CD8-positive, alpha-beta memory T cell (primary cell): ENCODE measurements at places on chromosomes 3 and 15. TPM values are rescaled to one million over a fixed set of nuclear protein-coding genes. Genes with fewer than 3 reads are reported as not detected.

The SLC4A7 gene
- total RNA-seq: 55.0 TPM

DNA sequence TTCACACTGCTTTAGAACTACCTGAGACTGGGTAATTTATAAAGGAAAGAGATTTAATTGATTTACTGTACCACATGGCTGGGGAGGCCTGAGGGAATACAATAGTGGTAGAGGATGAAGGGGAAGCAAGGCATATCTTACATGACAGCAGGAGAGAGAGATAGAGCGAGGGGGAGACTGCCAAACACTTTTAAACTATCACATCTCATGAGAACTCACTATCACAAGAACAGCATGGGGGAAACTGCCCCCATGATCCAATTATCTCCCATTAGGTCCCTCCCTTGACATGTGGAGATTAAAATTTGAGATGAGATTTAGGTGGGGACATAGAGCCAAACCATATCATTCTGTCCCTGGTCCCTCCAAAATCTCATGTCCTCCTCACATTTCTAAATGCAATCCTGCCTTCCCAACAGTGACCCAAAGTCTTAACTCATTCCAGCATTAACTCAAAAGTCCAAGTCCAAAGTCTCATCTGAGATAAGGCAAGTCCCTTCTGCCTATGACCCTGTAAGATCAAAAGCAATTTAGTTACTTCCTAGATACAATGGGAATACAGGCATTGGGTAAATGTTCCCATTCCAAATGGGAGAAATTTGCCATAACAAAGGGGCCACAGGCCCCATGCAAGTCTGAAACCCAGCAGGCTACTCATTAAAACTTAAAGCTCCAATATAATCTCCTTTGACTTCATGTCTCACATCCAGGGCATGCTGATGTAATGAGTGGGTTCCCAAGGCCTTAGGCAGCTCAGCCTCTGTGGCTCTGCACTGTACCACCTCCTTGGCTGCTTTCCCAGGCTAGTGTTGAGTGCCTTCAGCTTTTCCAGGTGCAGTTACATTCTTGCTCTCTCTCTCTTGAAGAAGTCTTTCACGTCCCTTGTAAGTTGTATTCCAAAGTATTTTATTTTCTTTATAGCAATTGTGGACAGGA lies 481.7 kb upstream of the TGFBR2 start:
- DNase-seq: no peak

GRCh38 chr3:61152071-61152470 lies 99.2 kb downstream of the FHIT start:
- no peak for DNase-seq

GRCh38 chr3:124352149-124352539 lies 360.2 kb upstream of the ROPN1 start:
- no peak for DNase-seq

- no peak for DNase-seq
Measured at GRCh38 chr3:143896486-143896885, 48.2 kb upstream of the SLC9A9 start.

GRCh38 chr3:125136515-125136914 lies 76.0 kb downstream of the SLC12A8 start:
- DNase-seq: no peak

DNA sequence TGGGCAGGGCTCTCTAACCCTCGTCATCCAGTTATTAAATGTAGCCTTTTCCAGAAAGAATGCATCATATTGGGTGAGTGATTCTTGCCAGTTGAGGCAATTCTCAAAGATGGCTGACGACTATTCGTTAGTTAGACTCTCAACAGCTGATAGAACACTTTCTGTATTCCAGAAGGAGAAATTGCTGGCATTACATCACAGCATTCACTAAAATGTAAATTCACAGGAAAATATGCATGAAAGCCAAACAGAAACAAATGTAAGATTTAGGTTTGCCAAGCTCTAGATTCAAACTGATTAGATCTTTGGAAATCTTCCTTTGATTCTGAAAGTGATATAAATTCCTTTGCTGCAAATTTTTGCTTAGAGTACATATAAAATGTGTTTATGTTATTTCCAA lies 1501.0 kb downstream of the SI start:
- DNase-seq: no peak

The PIGX gene
- total RNA-seq: 49.0 TPM

GRCh38 chr3:16174389-16174788 lies at the start of gene GALNT15:
Gene GALNT15 (plus strand): TSS chr3:16174680. CDS start chr3:16175152, 472 bp downstream.
- DNase-seq: no peak

The FBLN2 gene
- total RNA-seq: 0.18 TPM

- no peak for DNase-seq
Measured at GRCh38 chr3:152206243-152206760, 62.4 kb upstream of the MBNL1 start.

DNA sequence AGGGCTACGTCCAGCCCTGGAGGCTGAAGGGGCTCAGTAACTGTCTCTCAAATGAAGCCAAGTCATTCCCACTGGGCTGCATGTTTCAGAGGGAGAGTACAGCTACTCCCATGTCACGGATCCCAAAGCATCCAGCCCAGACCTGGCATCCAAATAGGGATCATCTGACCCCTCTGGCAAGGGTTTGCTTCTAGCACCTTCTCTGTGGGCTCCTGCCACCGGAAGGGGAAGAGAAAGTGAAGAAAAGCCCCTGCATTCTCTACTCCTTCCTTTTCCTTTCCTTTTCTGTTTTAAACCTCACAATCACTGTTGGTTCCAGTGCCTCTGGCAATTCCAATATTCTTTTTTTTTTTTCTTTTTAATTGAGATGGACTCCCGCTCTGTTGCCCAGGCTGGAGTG lies 64.5 kb upstream of the CTSH start:
- no peak for DNase-seq

GRCh38 chr3:31981206-31982181 lies at the start of the genes OSBPL10 and ZNF860:
Gene OSBPL10 (minus strand): TSS chr3:31981262. CDS start chr3:31981179, 83 bp downstream.
Gene ZNF860 (plus strand): TSS chr3:31981750. CDS start chr3:31989080, 7,330 bp downstream.
- no peak for DNase-seq

The GOLGA8T gene
- total RNA-seq: not detected

DNA sequence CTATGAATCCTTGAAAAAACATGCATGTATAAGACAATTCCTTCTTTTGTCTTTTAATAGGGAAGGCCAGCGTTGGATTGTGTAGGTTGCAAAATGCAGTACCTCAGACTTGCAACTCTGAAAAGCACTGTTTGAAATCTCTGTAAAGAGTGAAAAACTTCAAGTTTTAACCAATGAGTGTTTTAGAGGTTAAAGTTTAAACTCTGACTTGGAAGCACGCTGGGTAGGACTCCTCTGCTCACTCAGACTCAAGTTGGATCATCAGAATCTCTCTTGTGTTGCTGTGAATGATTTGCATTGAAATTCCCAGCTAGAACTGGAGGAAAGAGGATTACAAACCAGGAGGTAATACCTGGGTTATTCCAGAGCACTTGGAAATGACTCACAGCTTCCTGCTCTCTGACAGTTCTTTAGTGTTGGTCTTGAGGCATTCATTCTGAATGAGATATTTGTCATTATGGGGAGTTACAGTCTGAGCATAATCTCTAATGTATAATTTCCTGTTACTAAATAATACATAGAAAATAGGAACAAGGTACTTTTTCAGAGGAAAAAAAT lies 49.1 kb downstream of the PLS1 start:
- DNase-seq: no peak

The ACKR2 gene
- total RNA-seq: 0.92 TPM

- DNase-seq: no peak
Measured at GRCh38 chr15:100667405-100668347, 65.3 kb downstream of the ASB7 start.

The STRIT1 gene
- not detected for total RNA-seq

DNA sequence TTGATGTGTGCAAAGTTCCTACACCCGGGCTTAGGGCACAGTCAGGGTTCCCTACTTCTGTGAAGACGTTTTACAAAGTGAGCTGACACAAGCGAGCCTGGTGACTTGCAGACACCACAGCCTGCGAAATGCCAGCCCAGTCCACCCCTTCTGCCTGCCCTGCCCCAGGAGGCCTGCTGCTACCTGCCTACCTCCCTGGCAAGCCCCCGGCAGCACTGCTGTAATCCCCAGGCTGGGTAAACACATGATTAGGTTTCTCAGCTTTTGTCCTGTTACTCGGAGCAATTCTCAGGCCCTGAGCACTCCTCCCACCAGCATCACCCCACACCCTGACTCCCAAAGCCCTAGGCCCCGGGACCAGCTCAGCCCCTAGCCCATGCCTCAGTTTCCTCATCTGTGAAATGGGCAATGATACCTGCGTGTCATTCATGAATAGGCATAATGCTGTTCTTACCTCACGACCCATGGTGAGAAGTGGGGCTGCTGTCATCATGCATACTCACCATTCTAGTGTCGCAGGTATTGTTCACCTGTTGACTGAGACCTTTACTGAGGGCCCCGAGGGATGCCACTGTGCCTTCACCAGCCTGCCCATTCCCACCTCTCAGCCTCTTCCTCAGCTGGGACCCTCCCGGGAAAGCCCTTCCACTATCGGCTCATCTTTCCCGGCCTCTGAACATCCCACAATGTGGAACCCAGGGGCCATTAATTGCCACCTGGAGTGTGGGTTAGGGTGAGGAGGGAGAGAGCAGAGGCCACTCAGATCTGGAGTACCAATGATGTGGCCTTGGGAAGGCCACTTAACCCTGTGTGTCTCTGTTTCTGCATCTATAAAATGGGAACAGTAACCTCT lies 31.5 kb upstream of the SLC6A6 start:
- DNase-seq: no peak

DNA sequence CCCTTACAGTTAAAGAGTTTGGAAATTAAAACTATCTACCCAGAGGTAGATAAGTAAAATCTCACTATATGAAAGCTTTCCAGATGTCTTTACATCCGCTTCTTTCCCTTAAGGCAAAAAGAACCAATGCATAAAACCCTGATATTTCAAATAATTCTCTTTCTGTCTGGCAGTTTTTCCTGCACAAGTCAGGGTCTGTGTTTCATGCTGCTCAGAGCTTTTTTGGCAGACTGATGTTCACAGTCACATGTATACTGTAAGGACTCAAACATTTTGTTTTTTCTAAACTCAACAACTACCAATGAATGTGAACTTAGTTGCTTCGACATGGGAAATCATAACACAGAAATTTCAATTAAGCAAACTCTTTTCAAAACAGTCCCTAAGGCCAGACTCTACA lies 988.4 kb downstream of the EPHA3 start:
- DNase-seq: no peak

The CALML4 gene
- total RNA-seq: 6.4 TPM

DNA sequence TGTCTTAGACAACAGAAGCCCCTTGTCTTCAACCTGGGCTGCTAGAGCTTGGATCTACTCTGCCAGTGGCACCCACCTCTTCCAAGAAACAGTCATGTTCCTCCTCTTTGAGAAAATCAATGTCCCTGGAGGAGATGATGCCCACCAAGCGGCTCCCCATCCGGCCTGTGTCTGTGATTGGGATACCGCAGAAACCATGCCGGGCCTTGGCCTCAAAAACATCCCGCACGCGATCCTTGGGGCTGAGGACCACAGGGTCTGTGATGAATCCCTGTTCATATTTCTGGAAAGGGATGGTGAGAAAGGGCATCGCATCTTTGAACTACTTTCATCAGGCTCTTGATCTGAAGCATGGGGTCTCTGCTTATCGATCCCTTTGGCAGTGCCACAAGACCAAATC lies 1.6 kb downstream of the IMPDH2 start:
- no peak for DNase-seq

The APH1B gene
- 6.7 TPM for total RNA-seq

The DPPA2 gene
- total RNA-seq: not detected

The TMEM62 gene
- total RNA-seq: 13.2 TPM

GRCh38 chr15:59892985-59893384 lies 111.1 kb upstream of the FOXB1 start:
- DNase-seq: no peak

DNA sequence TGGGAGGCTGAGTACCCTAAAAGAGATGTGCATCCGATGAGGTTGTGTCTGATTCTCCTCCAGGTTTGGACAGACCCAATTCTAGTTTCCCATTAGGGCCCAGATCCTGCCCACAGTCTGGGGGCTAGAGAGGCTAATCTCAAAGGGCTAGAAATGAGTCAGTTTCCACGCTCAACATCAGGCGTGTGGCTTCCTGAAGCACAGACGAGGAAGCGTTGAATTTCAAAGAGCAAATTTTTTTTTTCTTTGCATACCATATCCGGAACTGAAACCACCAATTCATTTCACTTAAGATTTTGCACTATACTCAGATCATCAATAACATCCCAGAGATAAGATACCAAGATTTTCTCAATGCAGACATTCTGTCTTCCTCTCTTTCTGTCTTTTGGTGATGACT lies 173.8 kb upstream of the BCL6 start:
- peak; percentile 60 for DNase-seq

The ALDH1A2 gene
- total RNA-seq: not detected

GRCh38 chr3:126834596-126835471 lies 130.8 kb downstream of the CHCHD6 start:
- no peak for DNase-seq

DNA sequence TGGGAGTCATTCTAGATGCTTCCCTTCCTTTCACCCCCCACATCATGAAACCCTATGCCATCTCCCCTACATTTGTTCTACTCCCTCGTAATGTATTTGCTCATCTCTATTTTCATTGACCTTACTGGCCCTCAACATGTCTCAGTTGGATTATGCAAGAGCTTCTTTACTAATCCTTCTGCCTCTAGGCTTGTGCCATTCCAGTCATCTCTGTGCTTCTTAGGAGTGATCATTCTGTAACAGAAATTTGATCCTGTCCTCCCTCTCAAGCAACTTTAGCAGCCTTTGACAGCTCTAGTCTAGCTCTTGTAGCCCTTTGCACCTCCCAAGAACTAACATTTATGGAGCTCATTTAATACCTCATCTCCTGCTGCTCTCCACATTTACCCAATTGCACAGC lies 64.7 kb downstream of the ISL2 start:
- DNase-seq: no peak

- no peak for DNase-seq
Measured at GRCh38 chr15:29126821-29127461, 142.7 kb downstream of the NSMCE3 start.

- no peak for DNase-seq
Measured at GRCh38 chr15:65056868-65057548, 10.8 kb downstream of the RASL12 start.

DNA sequence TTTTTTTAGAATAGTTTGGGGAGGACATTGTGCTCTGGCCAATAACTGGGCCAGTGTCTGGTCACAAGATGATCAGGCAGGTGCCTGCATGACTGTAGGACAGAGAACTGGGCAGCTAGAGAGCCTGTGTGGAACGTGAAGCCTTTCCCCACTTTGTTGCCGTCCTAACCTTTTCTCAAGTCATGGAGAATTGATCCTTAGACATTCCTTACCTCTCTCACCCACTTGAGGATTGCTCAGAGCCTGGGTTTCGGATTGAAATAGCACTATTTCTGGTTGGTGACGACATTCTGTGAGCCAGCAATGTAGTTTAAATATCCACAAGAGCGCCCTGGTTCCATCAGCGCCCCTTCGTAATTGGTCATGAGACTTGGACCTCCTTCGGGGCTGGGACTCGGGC lies 138.4 kb downstream of the IGF1R start:
- DNase-seq: no peak
